Stimulated activated CD8-positive, alpha-beta memory T cell treated with anti-CD3 and anti-CD28 coated beads, Interleukin-15, amount 100 ng/mL, for 48 hours (primary cell): ENCODE measurements at places on chromosomes 1 and 21.

- no peak for DNase-seq
These were observed 631.9 kb upstream of the ADGRL4 start for GRCh38 chr1:79638382-79638781.

DNA sequence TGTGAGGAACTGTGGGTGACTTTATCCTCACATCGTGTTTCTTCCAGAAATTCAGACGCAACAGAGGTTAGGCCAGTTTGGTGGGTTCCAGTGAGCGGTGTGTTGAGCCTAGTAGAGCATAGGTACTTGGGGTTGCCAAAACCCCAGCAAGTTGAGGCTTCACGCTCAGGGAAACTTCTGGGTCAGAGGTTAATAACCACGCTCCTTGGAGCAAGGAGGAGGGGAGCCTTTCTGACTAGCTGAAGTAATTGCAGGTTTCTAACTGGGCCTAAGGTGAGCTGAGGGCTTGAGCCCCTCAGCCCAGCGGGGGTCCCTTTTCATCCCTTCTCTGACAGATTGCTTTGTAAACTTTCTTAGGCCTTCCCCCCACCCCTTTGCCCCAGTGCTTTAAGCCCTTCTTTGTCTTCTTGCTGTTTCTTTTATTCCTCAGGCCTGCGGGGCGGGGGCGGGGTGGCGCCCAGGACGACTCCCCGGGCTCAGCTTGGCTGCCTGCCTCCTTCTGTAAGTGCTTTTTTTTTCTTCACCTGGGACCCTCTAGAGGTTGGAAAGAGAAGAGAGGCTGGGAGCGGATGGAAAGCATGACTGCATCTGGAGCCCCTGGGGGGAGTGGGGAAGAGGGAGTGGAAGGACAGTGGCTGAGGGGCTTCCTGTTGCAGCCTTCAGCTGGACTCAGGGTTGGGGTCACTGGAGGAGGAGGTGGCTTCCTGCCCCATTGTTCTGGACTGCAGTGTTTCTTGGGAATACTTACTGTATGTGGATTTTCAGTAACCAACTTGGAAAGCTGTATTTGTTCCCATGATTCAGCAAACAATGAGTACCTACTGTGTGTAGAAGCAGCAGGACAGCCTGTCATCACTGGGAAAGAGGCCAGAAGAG is 1.3 kb upstream of the ZNF436 start:
- DNase-seq = no peak

DNA sequence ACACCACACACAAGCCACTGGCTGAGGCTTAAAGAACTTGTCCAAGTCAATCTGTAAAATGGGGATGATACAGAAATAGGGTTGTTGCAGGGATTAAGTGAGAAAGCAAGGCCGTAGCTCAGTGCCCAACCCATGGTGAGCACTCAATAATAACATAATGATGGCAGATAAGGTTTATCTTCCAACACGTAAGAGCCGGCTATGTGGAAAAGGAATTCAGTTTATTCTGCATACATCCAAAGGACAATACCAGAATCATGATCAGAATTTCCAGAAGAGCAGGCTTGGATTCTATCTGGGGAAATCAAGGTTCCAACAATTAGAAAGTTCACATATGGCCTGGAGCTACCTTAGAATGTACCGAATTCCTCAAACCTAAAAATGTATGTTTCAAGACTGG is 4.6 kb downstream of the TMPRSS2 start:
- DNase-seq = no peak

DNA sequence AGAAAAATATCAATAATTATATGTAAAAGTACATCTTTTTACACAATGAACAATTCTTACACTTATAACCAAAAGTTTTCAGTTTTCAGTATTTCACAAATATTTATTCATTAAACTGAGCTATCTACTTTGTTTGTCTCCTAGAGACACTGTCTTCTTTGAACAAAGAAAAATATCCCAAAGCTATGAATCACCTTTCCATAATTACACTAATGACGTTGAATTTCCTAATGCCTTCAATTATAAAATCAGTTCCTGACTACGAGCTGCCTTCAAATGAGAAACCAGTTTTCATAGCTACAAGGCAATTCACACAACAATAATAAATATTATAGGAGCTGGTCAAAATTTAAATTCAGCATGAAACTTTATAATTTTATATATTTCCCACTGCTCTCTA is 201.8 kb upstream of the BRINP3 start:
- no peak for DNase-seq

DNA sequence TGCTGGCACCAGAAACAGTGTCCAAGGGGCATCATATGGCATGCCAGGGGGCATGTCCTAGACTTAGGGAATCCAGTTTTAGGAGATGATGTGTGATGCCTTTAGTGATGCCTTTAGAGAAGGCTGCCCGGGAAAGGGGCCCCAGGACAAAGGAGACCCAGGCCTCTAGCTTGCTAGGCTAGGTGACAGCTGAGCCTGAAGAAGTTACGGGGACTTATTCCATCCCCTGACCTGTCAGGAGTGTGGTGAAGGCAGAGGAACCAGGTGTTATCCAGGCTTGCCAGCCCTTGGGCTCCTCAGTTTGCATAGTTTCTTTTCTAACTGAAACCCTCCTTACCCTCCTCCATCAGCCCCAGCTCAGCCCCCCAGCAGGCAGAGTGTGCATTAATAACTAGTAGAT is 269.7 kb upstream of the CSF3R start:
- DNase-seq = no peak

- no peak for DNase-seq
These were observed 54.6 kb downstream of the MATN1 start for GRCh38 chr1:30668546-30669327.
